Upper lobe of right lung (tissue), 1 donor: ENCODE measurements at places on chromosomes 7 and 10. TPM values are rescaled to one million over a fixed set of nuclear protein-coding genes. Genes with fewer than 3 reads are reported as not detected.

Gene SEMA3E
- total RNA-seq, result 11.9 TPM

Gene TWIST1
- not detected for total RNA-seq

Gene DRGX
- not detected for total RNA-seq

Gene TRPV6
- 0.38 TPM for total RNA-seq

DNA sequence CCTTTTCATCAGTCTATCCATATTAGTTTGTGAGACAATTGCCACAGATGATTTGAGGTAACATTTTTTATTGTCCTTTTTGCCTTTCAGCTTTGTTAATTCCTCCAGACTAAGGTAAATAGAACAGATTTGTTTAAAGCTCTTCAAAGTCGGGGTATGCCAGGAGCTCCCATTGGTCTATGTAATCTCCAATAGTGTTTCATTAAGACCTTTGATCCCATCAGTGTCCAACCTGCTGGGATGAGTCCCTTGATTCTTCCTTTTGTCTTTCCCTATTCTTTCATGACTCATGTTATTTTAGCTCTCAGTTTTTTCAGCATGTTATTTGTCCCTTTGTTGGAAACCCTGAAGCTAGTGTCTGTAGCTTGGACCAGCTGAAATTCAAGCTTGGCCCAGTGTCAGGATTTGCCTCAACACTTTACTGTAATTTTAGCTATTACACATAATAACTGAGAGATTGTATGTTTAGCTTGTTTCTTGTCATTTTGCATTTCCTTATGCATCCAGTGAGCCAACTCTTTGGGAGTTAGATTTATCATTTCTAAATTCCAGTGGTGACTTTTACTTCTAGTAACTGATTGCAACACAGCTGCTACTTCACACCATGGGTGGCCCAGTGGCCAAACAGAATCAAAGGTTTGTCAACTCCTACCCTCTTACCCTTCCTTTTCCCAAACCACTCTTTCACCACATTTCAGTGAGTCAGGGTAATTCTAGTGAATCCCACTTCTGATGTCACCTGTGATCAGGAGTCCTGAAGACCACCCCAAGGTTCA, 15.3 kb downstream of the AGBL3 start:
- no peak for DNase-seq

- no peak for DNase-seq
These were observed 2.2 kb upstream of the CDCA7L start for GRCh38 chr7:21947946-21948345.

DNA sequence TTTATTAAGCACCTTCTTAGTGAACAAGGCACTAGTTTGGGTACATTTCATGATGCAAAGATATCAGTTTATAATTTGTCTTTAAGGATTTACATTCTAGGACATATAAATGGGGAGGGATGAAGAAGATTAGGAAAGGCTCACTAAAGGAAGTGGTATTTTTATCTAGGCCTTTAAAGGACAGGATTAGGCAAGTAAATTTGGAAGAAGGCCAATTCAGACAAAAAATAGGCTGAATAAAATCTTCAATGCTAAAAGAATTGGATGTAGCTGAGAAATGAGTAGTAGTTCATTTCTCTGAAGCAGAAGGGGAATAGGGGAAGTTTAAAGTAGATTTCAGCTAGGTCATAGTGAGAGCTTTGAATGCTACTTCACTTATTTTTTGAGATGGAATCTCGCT, 4.8 kb upstream of the FAM24B start:
- no peak for DNase-seq
